Vein endothelial cell (primary cell): ENCODE measurements at places on chromosomes 12 and 14. TPM values are rescaled to one million over a fixed set of nuclear protein-coding genes. Genes with fewer than 3 reads are reported as not detected.

The SCNN1A gene
- total RNA-seq, result 0.10 and 0.65 TPM in 2 replicates

The SLC7A8 gene
- 0.19 and 0.33 TPM in 2 replicates for total RNA-seq

The TNS2 gene
- 50.4 and 54.2 TPM in 2 replicates for total RNA-seq

The FOXN3 gene
- 37.5 and 47.4 TPM in 2 replicates for total RNA-seq

The DPPA3 gene
- not detected in 2 replicates for total RNA-seq

The SLC11A2 gene
- 39.5 and 41.8 TPM in 2 replicates for total RNA-seq
